DMS 273 treated with DMSO at 0.1 percent for 48 hours (cell line): ENCODE measurements at places on chromosomes 11 and 22.

- DNase-seq = peak; percentile 64
Measured at GRCh38 chr11:17208257-17208999, 642 bp upstream of the PIK3C2A start.

DNA sequence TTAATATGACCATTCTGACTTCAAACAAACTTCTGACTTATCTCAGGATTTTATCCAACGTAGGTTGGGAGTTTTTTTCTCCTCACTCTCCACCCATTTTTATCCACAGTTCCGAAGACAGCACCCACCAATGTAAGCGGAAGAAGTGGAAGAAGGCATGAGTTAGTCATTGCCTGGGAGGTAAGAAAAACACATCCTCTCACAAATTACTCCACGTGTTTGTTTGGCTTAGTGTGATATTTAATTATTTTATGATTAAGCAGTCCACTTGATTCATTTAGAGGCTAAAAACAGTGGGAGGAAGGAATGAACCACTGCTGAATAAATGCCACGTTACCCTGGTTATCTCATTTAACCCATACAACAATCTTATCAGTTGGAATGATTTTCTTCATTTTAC is 389.6 kb upstream of the ARHGAP42 start:
- DNase-seq = no peak

GRCh38 chr11:117281159-117281558 is 10.0 kb upstream of the BACE1-AS start:
- DNase-seq = no peak

GRCh38 chr22:49291169-49291568 is 536.5 kb downstream of the BRD1 start:
- no peak for DNase-seq

GRCh38 chr22:27754247-27754887 is 47.2 kb downstream of the MN1 start:
- no peak for DNase-seq

- no peak for DNase-seq
Measured at GRCh38 chr11:9643751-9644150, 20.1 kb upstream of the SWAP70 start.

DNA sequence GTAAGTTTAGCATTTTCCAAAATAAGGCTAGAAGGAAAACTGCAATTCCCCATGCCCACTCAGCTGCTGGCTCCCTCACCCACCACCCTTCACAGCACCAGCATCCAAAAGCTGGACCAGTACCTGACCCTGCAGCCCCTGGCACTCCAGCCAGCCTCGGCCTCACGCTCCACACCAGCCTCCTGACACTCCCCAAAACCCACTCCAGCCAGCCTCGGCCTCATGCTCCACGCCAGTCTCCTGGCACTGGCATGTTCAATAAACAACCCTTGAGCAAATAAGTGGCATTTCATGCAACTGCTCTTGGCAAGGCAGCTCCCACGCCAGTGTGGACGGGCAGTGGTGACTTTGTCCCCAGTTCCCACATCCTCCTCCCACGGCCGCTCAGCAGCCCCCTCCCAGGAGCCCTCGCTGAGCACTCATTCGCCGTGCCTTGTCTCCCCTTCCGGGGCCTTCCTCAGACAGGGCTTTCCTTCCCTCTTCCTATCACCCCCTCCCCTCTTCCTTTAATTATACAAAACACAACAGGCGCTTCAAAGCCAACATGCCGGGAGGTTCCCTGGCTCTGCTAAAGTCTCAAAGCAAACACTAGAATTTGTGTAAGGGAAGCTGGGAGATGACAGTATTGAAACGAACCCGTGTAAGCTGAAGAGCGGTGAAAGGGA is 6.8 kb downstream of the TOLLIP start:
- DNase-seq = no peak

- no peak for DNase-seq
Measured at GRCh38 chr22:38353142-38353629, 36.0 kb upstream of the CSNK1E start.

DNA sequence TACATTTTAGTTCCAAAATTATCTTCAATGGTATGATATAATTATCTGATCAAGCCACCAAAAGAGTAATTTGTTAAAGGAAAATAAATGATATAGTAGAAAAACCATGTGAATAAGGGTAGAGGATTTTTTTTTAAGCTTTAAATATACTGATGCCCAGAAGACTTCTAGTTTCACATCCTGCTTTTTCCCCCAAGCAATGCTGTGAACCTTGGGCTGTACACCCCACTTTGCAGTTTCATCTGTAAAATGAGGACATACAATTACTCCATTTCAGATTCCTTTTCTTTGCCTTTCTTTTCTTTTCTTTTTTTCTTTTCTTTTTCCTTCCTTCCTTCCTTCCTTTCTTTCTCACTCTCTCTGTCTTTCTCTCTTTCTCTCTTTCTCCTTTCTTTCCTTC is 1125.4 kb downstream of the DLG2 start:
- DNase-seq = no peak

- no peak for DNase-seq
Measured at GRCh38 chr11:56509439-56509838, 18.3 kb upstream of the OR5M8 start.

DNA sequence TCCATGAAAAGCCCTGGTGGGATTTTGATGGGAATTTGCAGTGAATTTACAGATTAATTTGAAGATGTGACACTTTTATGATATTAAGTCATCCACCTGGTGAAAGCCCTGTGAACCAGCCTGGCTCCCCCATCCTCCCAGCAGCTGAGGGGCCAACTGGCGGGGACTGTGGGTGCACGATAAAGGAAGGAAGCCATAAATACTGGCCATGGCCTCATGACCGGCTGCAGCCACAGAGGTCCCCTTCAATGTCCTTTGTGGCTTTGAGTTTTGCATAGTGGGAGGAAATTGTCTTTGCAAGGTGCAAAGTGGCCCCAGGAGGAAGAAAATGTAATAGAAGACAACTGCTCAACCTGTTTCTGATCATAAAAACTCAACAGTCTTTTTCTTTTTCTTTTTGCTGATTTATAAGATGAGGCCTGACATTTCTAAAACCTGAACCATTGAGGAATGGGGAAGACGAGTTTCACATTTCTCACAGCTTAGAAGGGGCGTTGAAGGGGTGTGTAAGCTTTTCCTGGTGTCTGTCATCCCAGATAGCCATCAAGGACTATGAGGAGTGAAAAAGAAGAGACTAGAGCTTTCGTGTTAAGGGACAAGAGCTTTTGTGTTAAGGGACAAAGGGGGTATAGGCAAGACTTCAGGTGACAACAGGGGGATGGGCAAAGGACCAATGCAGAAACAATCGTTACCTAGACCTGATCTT is 6.3 kb upstream of the NDUFV1 start:
- DNase-seq = no peak

DNA sequence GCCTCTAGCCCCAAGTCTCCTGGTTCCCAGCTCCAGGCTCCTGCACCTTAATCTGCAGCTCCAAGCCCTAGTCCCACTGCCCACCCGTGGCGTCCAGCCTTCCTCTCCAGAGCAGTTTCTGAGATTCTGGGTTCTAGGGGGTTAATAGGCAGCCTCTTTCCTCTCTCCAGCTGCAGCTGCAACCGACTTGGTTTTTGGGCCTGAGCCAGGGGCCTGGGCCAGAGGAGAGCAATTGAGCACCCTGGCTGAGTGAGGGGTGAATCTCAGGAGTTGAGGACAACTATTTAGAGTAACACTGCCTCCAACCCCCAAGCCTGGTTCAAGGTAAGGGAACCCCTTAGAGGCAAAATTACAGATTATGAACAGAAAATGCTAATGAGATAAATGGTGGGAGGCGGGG is 9.0 kb upstream of the CHRM1 start:
- DNase-seq = no peak

- DNase-seq = no peak
Measured at GRCh38 chr11:122214567-122214966, 98.6 kb upstream of the BLID start.

- DNase-seq = no peak
Measured at GRCh38 chr11:6737872-6738466, 33.8 kb downstream of the OR2AG2 start.

GRCh38 chr11:77619576-77620198 is 17.9 kb downstream of the CLNS1A start:
- DNase-seq = no peak

GRCh38 chr11:13487661-13488030 is 8.2 kb downstream of the PTH start:
- no peak for DNase-seq

- no peak for DNase-seq
Measured at GRCh38 chr22:39220890-39221850, 23.6 kb downstream of the PDGFB start.

DNA sequence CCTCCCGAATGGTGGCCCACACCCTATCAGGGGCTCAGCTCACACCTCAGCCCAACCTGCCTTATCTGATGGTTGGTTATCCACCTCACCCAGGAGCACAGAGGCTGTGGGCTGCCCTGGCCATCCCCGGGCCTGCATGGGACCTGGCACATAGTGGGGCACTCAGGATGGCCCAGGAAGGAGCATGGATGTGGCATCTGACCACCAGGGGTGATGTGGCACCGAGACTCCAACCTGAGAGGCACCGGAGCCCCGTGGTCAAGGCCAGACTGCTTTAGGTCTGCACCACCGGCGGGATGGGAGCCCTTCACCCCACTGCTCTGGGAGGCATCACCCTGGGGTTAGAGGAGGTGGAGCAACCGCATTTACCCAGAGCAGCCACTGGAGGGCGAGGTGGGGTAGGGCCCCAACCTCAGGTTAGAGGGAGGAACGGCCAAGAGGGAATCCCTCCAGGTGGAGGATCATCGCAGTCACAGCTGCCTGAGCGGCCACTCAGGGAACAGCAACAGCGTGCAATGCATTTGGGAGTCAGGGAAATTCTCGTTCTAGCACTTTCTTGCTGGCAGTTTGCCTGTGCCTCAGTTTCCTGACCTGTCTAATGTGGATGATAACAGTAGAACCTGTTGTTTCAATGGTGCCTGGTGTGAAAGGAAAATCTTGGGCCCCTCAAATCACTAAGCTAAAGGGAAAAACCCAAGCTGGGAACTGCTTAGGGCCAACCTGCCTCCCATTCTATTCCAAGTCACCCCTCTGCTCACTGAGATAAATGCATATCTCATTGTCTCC is 52.9 kb upstream of the CARS1 start:
- no peak for DNase-seq

GRCh38 chr11:28808771-28809170 is 700.6 kb downstream of the METTL15 start:
- no peak for DNase-seq

DNA sequence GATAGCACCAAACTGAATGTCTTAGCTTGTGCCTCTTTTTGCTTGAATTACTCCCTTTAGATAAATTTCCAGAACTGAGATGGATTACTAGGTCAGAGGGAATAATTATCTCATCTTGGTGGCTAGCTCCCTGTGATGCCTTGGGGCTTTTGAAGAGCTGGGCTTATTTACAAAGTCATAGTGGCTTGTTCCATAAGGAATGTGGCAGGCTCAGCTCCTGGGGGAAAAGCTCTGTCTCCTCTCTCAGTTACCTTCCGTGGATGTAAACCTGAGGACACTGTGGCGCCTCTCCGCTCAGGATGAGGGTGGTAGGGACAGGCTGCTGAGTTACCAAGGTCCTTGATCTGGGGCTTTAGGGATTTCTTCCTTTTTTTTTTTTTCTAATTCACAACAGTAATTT is 121.7 kb downstream of the PARVA start:
- DNase-seq = no peak

DNA sequence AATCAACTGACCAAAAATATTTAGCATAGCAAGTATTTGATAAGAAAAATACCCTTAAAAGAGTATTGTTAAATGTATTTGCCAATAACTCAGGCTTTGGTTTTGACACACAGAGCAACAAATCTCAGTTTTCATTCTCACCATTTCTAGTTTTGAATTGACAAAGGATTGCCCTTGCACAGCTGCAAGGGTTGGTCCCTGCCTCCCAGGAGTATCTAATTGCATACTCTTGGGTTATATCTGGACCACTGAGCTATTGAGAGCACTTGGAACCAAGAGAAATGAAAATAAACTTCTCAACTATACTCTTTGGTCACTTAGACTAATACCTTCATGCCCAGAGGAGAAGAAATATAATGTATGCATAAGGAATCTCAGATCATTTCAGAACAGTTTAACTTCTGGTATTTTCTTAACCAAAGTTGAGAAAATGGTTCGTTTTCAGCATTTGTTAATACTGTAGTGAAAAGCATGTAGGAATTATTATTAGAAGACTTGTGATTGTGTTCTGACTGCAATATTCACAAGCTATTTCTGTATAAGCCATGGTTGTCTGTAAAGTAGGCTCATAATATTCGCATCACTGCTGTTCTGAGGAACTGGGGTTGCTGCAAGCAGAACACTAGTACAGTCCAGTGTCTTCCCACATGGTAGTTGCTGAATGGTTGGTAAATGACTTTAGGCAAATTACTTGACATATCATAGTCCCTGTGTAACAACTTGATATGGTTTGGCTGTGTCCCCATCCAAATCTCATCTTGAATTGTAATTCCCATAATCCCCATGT is 7.9 kb downstream of the C2CD3 start:
- DNase-seq = no peak

GRCh38 chr22:36435516-36436415 is 45.7 kb downstream of the TXN2 start:
- DNase-seq = no peak

DNA sequence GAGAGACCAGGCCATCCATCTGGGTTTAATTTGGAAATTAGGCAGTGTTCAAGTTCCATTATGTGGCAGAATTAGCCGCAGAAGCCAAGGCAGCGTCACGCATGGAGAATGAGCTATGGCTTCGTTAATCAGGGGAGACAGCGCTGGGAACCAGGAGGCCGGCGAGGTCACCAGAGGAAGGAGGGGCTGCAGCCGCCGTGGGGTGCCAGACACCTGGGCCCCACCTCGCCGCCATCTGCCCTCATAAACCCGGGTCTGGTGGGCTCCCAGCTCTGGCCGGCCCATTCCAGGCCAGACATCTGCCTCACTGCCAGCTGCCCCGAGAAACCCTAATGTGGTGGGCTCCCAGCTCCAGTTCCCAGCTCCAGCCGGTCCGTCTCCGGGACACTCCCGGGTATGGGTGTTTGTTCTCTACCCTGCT is 676.9 kb downstream of the BRD1 start:
- DNase-seq = no peak

DNA sequence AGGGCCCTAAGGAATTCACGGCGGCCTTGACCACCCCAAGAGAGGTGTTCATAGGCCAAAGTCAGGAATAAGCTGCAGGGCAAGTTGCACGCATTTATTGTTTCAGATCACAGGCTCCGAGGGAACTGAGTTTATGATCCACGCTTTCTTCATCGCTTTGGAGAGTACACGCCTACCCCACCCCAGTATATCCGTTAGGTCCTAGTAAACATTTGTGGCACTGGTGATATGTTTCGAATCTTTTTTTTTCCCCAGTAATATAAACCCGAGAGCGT is 805 bp downstream of the GANAB start:
- DNase-seq = no peak

DNA sequence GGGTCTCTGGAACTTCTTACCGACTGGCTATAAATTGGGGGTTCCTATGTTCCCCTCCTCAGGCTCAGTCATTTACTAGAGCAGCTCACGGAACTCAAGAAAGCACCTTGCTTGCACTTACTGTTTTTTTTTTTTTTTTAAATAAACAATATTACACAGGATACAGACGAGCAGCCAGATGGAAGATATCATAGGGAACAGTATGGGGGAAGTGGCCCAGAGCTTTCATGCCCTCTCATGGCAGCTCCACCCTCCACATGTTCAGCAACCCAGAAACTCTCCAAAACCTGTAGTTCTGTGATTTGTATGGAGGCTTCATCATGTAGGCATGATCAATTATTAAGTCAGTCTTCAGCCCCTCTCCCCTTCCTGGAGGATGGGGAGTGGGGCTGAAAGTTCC is 7.5 kb downstream of the UVRAG start:
- no peak for DNase-seq

GRCh38 chr11:76270389-76270788 is 64.1 kb upstream of the WNT11 start:
- DNase-seq = no peak
